ENCODE measurements at places on chromosomes 2 and 18. TPM values are rescaled to one million over a fixed set of nuclear protein-coding genes. Genes with fewer than 3 reads are reported as not detected.

Gene CRIM1
- total RNA-seq, result 74.7 TPM

Gene SERPINB12
- total RNA-seq, result not detected

Gene HAAO
- 12.2 TPM for total RNA-seq

Gene GAREM2
- total RNA-seq, result 0.47 TPM

Gene ERMN
- not detected for total RNA-seq

Gene SP9
- not detected for total RNA-seq

Gene SERPINB10
- not detected for total RNA-seq

Gene NPC1
- 23.7 TPM for total RNA-seq

Gene SKOR2
- not detected for total RNA-seq

Gene CRYBA2
- not detected for total RNA-seq

Gene DHX57
- 19.7 TPM for total RNA-seq

Gene ABCG8
- total RNA-seq, result not detected

Gene RAPH1
- 15.6 TPM for total RNA-seq

Gene DYNC2LI1
- total RNA-seq, result 17.9 TPM

Gene SULT1C4
- total RNA-seq, result not detected

Gene SLC40A1
- 76.7 TPM for total RNA-seq

Gene PRPF40A
- 60.6 TPM for total RNA-seq

Gene TMEM247
- total RNA-seq, result not detected

Gene ITM2C
- total RNA-seq, result 87.8 TPM

Gene KCNF1
- total RNA-seq, result under 0.01 TPM

Gene CYS1
- 5.0 TPM for total RNA-seq

Gene EFEMP1
- 520 TPM for total RNA-seq

Gene CCDC74A
- 9.3 TPM for total RNA-seq
